ENCODE measurements at places on chromosomes 6 and 20.

DNA sequence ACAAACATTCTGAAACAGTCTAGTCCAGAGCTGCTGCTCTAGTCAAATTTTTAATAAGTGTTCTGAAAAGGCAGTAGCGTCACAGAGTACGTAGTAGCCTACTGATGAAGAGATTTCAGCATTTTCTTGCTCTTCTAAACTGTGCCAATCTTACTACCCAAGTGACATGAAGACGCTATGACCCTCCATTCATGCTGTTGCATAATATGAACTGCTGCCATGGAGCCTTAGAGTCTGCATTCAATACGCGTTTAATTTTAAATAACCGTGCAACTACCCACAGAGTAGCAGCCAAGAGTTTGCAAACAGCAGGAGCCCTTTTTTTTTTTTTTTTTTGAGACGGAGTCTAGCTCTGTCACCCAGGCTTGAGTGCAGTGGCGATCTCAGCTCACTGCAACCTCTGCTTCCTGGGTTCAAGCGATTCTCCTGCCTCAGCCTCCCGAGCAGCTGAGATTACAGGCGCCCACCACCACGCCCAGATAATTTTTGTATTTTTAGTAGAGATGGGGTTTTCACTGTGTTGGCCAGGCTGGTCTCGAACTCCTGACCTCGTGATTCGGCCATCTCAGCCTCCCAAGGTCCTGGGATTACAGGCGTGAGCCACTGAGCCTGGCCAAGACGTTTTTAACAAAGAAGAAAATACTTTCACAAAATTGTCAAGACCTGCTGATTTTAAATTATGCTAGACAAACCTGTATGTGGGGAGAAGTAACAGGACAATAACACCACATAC, 44.3 kb downstream of the EZR start:
- DNase-seq, result no peak

DNA sequence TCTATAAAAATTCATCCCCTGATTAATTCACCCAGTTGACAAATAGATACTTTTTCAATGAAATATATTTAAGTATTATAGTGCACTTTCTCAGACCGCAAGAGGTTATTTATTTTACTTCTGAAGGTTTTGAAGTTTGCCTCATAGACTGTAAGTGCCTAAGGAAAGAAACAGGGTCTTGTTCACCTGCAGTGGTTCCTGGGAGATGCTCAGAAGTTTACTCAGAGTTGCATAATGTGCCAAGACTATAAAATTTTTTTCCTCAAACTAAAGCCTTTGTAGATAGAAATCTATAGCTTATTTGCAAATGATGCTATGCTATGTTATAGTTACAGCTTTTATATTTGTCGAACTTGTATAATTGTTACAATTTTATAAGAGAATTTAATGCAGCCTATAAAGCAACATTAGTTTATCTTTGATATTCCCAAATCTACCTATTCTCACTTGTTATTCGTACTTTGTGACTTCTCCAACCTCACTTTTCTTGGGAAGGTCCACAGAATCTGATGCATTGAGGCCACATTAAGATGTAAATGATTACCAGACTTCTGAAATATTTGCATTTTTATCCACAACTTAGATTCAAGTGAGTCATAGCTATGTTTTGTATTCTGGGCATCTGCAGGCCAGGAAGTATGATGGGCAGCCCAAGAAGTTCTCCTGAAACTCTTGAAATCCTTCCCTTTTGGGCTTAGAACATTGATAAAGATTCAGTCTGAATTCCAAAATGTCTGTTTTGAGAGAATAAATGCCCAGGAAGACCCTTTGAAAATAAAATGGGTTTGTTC, 35.7 kb downstream of the KCNQ5 start:
- DNase-seq, result no peak

- no peak for DNase-seq
These were observed 53.8 kb downstream of the SLC35F1 start for GRCh38 chr6:117960877-117961276.

- DNase-seq, result peak; percentile 84
These were observed 55.9 kb upstream of the RREB1 start for GRCh38 chr6:7051780-7052442.

GRCh38 chr6:22892452-22892851, 323.1 kb downstream of the HDGFL1 start:
- no peak for DNase-seq

DNA sequence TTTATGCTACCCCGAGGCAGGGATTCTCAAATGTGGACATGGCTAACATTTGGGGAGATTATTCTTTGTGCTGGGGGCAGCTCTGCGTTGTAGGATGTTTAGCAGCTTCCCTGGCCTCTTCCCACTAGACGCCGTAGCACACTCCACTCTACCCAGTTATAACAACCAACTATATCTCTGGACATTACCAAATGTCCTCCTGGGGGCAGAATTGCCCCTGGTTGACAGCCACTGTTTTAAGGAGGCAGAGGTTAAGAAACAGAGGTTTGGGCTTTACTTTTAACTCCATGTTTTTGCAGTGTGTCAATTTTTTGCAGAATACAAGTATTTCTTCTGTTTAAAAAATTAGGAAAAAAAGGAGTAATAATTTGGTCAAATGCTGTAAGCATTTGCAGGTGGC, 56.2 kb upstream of the BMP6 start:
- no peak for DNase-seq

GRCh38 chr6:128848212-128848935, 34.6 kb upstream of the LAMA2 start:
- peak; percentile 88 for DNase-seq

DNA sequence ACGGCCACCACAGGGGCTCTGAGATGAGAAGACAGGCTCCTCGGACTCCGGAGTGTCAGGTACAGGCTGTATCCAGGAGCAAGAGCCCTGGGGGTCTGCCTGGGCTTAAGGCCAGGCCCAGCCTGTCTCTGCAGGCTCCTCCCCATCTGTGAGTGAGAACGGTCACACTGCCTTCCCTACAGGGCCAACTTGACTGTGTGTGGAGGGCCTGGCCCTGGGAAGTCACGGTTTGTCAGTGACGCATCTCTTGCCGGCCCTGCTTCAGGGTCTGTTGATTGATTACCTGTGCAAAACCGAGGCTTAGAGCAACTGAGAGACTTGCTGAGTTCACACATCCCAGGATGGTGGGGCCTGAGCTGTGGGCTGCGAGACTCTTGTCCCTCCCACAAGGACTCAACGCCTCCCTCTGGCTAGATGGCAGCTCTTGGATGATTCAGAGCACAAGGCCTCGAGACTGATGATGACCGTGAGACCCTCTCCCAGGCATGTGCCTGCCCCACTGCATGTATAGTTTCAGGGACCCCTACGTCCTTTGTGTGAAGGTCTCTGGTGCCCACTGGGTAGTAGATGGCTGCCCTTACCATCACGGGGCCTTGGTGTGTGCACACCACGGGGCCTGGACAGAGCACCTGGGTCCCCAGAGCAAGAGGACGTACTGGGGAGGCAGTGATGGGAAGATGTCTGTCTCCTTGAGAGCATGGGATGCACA, 5.9 kb downstream of the RBM38 start:
- no peak for DNase-seq

- DNase-seq, result peak; percentile 38
These were observed 66.4 kb upstream of the STMND1 start for GRCh38 chr6:17035257-17036064.

DNA sequence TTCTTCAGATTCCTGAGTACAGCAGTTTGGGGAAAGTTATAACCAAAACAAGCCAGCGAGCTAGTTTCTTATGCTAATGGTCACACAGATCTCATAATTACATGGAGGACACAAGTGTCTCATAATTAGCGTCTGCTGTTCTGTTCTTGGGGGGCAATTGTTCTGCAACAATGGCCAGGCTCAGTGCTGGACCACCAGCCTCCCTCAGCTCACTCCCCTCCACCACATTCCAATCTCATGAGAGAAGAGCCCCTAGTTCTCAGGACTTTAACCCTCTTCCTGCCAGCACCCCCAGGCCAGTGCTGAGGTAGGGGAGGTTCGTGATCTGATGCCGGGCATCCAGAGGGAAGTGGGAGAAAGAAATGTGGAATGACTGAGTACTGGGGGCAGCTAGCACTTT, 20.2 kb upstream of the TOX2 start:
- DNase-seq, result no peak

- no peak for DNase-seq
These were observed 161.6 kb downstream of the ADAT2 start for GRCh38 chr6:143288923-143289322.

- no peak for DNase-seq
These were observed 524.6 kb upstream of the JARID2 start for GRCh38 chr6:14721103-14721758.

GRCh38 chr6:113412589-113413357, 444.4 kb upstream of the MARCKS start:
- no peak for DNase-seq

DNA sequence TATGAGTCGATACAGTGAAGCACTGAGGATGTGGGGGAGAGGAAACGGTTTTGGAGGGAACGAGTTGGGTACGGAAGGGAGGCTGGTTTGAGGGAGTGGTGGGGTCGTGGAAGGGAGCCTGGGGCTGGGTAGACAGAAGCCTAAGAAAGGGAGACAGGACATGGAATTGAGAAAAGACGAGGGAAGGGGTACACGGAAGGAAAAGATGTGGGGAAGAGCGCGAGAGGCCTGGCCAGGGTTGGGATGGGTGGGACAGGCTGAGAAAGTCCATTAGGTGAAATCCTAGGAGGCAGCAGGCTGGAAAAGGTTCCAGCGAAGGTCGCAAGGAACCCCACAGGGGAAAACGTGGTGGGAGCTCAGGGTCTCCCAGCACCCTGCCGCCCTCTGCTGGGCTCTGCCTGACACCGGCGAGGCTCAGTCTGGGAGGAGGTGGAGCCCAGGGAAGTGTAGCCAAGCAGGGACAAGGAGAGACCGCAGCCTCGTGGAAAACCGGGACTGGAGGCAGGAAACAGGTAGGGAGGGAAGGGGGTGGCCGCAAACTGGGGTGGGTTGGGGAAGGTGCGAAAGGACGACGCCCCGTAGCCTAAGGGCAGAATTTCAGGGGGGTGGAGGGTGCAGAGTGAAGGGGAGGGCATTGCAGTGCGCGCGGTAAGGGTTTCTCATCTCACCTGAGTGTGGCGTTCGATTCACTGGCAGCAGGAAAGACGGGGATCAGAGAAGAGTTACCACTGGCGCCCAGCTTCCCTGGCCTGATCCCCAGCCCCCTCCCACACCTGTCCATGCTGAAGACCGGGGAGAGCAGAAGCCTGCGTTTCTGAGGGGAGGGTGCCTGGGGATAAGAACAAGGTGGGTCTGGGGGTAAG, 4.3 kb downstream of the GABBR1 start:
- peak; percentile 97 for DNase-seq

- DNase-seq, result no peak
These were observed 251.5 kb downstream of the SOX4 start for GRCh38 chr6:21845018-21845417.

- DNase-seq, result no peak
These were observed 563.3 kb upstream of the MAP3K7 start for GRCh38 chr6:91149956-91150705.

- no peak for DNase-seq
These were observed 25.5 kb downstream of the DDO start for GRCh38 chr6:110389689-110390382.

GRCh38 chr6:167420858-167421766, 96.2 kb downstream of the TTLL2 start:
- peak; percentile 40 for DNase-seq

GRCh38 chr20:32655903-32656512, 17.7 kb downstream of the C20orf203 start:
- no peak for DNase-seq

- DNase-seq, result no peak
These were observed 715.6 kb downstream of the QKI start for GRCh38 chr6:164130151-164130550.

DNA sequence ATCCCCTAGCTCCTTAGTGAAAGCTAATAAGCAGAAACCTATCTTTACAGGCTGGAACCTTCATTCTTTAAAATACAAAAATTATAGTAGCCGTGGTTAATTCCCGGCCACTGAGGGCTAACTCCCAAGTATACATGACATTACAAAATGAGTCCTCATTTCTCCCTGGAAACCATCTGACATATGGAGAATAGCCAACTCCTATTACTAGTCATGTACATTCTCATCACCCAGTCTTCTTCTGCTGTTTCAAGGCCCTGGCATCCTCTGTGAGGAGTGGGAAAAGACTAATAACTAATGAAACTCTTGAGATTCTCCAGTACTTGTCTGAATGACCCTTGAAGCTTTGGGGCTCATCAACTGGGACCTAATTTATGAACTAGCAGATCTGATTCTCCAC, 30.2 kb downstream of the CSNK2A1 start:
- no peak for DNase-seq

DNA sequence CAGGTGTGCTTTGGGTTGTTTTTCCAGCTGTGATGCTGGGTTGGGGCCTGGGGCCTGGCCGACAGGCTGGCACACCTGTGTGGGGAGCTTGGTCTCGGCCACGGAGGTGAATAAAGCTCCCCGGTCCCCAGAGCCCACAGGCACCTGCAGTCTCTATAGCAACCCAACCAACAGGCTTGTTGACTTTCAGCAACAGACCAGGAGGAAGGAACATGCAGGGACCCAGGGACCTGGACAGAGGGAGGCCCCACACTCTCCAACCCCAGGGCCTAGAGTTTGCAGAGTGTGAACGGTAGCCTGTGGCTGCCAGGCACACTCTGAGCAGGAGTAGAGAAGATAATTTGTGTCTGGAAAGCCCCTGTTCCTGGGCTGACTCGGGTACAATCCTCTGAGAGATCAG, 14.6 kb upstream of the SYNJ2 start:
- no peak for DNase-seq

DNA sequence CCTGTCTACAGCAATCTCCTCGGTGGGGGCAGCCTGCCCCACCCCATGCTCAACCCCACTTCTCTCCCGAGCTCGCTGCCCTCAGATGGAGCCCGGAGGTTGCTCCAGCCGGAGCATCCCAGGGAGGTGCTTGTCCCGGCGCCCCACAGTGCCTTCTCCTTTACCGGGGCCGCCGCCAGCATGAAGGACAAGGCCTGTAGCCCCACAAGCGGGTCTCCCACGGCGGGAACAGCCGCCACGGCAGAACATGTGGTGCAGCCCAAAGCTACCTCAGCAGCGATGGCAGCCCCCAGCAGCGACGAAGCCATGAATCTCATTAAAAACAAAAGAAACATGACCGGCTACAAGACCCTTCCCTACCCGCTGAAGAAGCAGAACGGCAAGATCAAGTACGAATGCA, 19.4 kb downstream of the PRDM1 start:
- no peak for DNase-seq

- DNase-seq, result no peak
These were observed 23.2 kb upstream of the PTCHD4 start for GRCh38 chr6:48134246-48134645.

DNA sequence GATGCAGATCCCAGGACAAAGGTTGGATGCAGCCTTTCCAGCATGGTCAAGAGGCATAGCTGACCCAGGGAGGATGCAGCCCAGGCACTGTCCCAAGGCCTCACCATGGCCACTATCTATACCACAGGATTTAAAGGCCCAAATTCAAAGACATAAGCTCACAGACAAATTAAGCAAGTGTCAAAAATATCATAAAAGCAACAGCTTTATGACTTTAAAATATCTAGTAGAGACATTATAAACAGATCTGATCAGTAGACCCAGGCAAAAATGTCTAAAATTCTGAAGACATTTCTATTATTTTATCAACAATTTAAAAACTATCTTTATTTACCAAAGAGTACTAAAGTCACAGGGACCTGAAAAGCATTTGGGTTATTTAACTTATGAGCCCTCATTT, 373.5 kb downstream of the CDC5L start:
- no peak for DNase-seq

- no peak for DNase-seq
These were observed 948.0 kb upstream of the EPHA7 start for GRCh38 chr6:94367316-94367715.

All from NCI-H82 (cell line).